CD8-positive, alpha-beta memory T cell (primary cell): ENCODE measurements at places on chromosomes 3 and 15. TPM values are rescaled to one million over a fixed set of nuclear protein-coding genes. Genes with fewer than 3 reads are reported as not detected.

Gene GOLGA6L4
- 0.62 TPM for total RNA-seq

Gene EXD1
- not detected for total RNA-seq

Gene PIF1
- total RNA-seq = 14.6 TPM

DNA sequence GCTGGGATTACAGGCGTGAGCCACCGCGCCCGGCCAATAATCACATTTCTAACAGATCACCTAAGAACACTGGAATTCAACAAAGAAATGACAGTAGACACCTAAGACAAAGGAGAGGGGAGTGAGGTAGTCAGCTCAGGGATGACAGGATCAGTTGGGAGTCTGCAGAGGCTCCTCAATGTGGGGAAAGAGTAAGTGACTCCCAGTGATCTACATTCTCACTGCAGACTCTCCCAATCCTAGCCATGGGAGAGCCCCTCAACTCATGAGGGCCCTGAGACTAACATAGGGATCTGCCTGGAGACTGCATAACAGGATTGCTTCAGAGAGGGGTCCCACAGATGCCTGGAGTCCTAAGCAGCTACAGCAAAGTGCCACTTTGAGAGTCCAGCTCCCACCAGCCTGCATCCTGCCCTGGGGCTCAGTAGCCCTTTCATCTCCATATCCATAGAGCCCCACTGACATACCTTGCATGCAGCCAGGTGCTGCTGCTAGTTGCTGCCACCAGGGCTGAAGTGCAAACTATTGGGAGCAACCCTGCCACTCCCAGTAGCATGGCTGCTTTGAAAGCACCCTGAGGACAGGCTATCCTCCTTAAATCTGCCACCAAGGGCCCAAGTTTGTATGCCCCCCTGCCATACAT is 21.8 kb upstream of the PFN2 start:
- H3K27me3 ChIP-seq = no peaks in the 10 kb centered on the region
- no peak overlapping the region for H3K4me3 ChIP-seq
- no peak overlapping the region for H3K27ac ChIP-seq
- H3K4me1 ChIP-seq = no peaks in the 10 kb centered on the region

DNA sequence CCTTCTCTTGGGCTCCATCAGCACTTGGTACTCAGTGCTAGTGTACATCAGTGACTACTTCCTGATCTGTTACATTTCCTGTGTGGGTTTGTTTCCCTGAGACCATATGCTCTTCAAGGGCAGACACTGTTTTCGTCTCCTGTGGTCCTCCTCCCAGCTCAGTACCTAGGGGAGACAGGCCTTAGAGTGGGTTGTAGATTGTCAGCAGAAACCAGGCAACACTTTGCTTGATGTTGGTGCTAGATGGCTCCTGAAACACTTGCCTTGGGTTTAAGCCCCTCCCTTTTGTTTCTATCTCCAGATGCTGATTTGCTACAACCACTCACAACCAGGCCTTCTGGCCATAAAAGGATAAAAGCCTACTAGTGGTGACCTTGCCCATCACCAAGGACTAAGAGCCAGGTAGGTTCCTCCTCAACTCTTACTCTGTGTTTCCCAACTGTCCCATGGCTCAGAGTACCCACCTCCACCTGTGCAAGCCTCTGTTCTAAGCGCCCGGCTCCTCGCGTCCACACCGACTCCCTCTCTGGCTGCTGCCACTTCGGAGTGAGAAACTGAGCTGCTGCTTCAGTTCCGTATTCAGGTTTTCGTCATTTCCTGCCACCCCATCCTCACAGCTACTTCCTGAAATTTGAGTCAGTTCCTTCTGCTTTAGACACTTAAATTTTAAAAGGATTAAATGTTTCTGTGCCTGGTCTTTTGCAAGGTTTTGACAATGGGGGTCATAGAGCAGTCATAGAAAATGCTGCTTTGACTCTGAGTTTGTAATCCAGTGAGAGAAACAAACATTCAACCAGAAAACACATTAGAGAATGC is at the start of gene HCLS1:
HCLS1 (minus strand) TSS at position 548 of the 816 bp plus-strand sequence. CDS start 2,556 bp downstream, outside the sequence.
- peak within 1 kb of the TSS; percentile 74 for H3K4me3 ChIP-seq
- DNase-seq = peak; percentile 84
- H3K36me3 ChIP-seq = peaks cover 32% of the 10 kb centered on the region
- H3K27ac ChIP-seq = peak within 1 kb of the TSS; percentile 94
- H3K27me3 ChIP-seq = no peaks in the 10 kb centered on the region
- peaks cover 43% of the 10 kb centered on the region for H3K4me1 ChIP-seq

GRCh38 chr3:61221759-61222362 is 29.4 kb downstream of the FHIT start:
- no peaks in the 10 kb centered on the region for H3K4me1 ChIP-seq
- H3K27me3 ChIP-seq = no peaks in the 10 kb centered on the region
- no peak for DNase-seq
- H3K27ac ChIP-seq = no peak overlapping the region
- no peaks in the 10 kb centered on the region for H3K36me3 ChIP-seq

GRCh38 chr15:70533931-70534742 is 229.2 kb downstream of the UACA start:
- no peaks in the 10 kb centered on the region for H3K27me3 ChIP-seq
- DNase-seq = no peak
- no peaks in the 10 kb centered on the region for H3K36me3 ChIP-seq
- peaks cover 71% of the 10 kb centered on the region for H3K4me1 ChIP-seq
- H3K27ac ChIP-seq = no peak overlapping the region

DNA sequence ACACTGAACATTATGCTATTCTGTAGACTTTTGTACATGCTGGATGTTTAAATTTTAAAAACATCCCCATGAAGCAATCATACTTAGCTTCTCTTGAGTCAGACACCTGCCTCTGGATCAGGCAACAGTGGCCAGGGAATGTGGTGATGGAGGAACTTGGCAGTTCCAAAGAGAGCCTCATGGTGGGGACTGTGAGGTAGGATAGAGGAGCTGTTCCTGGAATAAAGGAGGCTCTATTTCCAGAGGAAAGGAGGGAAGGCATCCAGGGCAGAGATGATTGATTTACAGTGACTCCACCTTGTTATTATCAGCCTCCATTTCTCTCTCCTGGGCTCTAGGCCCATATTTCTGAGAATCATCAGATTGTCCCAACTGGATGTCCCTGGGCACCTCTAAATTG is 35.0 kb upstream of the ABHD17C start:
- no peaks in the 10 kb centered on the region for H3K36me3 ChIP-seq
- DNase-seq = no peak
- H3K27ac ChIP-seq = no peak overlapping the region
- H3K4me1 ChIP-seq = no peaks in the 10 kb centered on the region
- no peaks in the 10 kb centered on the region for H3K27me3 ChIP-seq

- no peak overlapping the region for H3K27ac ChIP-seq
- no peaks in the 10 kb centered on the region for H3K27me3 ChIP-seq
- H3K4me1 ChIP-seq = no peaks in the 10 kb centered on the region
- H3K4me3 ChIP-seq = no peak overlapping the region
These were observed 353.0 kb downstream of the ROBO1 start for GRCh38 chr3:79414806-79415205.
